Effector CD8-positive, alpha-beta T cell (primary cell): ENCODE measurements at places on chromosomes 11 and 22.

GRCh38 chr11:39288011-39288410 is 2171.4 kb downstream of the LRRC4C start:
- no peak for DNase-seq

- DNase-seq = no peak
Observed at GRCh38 chr11:13926981-13927380, 35.5 kb upstream of the SPON1 start.

DNA sequence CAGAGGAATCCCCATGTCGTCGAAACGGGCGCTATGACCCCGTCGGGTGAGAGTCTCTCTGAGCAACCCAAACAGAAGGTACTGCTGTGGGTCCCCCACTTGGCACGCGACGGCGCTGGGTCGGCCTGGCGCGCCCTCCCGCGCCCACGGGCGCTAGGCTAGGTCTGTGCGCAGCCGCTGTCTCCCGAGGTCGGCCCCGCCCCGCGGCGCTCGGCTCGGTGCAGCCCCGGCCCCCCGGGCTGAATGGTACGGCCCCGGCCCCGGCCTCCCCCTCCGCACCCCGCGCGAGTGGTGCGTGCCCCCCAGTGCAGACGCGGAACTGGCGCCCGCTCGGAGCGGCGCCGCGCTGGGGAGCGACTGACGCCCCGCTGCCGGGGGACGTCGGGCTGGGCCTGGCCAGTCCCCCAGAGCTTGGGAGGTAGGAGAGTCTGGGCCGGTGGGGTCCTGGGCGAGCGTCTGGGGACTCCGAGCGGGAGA is at the start of gene MADD:
Gene MADD, plus strand, starts transcription at position 305 of the 477 bp plus-strand sequence.
- DNase-seq = peak; percentile 83

DNA sequence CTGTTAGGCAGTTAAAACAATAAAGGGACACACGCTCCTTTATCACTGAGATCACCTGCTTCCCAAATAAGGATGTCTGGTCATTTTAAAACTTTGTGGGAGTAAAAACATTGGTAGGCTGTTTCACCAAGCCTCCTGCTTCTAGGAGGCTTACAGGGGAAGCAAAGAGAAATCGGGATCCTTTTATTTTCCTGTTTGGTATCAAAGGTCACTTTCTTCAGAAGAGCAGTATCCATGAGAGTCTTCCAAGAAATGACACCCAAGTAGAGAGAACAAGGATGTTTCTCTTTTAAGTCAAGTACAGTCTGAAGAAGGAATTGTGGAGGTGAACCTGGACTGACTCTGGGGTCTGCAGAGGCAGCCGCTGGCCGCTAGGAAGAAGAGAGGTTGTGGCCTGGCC is 36.9 kb upstream of the BID start:
- no peak for DNase-seq

DNA sequence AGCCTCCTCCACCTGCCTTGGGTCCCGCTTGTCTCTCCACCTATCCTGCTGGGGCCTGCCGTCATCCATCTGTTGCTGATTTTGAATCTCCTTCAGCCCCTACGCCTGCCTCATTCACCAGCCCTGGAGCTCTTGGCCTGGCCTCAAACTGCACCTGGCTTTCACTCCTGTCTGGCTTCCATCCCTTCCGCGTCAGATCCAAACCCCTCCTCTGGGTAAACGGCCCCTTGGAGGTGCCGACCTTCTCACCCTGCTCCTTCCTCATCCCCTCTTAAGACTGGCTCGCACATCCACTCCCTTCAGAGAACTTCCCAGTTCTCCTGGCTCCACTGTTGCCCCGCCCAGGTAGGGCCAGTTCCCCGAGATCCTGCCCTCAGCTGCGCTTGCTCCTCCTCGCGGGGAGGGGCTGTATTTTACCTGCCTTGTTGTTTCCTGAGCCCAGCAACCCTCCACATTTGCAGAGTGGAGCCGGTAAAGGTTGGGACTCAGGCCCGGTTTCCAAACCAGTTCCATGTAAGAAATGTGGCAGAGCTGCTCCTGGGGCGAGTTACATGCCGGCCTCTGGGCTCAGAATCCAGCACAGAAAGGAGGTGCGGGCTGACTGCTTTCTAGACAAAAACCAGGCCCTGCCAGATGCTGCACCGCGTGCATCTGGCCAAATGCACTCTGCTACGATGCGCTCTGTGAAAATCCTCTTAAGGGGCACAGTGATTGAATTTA is 13.9 kb upstream of the SHANK2 start:
- DNase-seq = no peak

GRCh38 chr11:60307507-60308195 is 19.4 kb upstream of the MS4A6E start:
- no peak for DNase-seq

DNA sequence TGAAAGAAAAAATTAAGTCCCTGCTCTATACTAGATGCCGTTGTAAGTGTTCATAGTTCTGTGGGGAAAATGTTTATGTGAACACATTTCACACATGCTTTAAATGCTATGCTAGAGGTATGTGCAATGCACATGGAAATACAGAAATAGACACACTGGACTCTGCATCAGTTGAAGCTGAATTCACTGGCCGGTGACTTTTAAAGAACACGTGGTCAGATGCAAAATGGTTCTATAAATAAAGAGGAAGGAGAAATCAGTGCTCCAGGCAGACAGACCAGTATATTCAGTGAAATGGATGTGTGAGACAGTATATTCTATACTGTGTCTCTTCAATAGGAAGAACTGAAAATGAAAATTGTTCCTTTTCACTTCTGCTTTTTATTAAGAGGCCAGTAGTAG is 29.9 kb downstream of the TRPC6 start:
- DNase-seq = no peak

DNA sequence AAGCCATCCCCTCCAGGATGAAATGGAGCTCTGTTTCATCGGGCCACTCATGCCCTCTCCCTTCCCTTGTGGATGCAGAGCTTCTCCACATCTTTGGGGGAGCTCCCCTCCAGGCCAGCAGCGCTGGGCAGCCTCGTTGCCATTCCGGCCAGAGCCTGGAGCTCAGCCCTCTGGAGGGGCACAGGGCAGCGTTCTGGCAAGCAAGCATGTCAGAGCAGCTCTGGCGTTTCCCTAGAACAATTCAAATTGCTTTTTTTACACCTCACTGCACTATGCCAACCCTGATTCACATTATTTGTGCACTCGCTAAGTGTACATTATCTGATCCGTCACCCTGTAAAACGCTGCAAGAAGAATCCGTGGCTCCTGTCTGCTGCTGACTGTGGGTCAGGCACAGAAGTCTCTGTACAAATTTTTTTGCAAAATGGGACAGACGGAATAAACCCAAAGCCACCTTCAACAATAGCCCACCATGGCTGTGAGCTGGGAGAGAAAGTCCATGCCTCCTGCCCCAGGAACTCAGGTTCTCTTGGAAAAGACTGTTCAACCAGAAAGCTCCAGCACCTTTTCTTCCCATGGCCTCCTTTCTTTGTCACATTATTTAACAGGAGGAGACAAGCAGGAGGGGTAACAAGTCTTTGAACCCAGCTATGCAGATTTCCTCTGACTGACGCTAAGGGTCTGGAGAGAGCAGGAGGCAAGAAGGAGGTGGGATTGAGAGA is 139.5 kb upstream of the CADM1 start:
- no peak for DNase-seq

GRCh38 chr22:37175414-37176281 is 12.4 kb downstream of the C1QTNF6 start:
- no peak for DNase-seq

DNA sequence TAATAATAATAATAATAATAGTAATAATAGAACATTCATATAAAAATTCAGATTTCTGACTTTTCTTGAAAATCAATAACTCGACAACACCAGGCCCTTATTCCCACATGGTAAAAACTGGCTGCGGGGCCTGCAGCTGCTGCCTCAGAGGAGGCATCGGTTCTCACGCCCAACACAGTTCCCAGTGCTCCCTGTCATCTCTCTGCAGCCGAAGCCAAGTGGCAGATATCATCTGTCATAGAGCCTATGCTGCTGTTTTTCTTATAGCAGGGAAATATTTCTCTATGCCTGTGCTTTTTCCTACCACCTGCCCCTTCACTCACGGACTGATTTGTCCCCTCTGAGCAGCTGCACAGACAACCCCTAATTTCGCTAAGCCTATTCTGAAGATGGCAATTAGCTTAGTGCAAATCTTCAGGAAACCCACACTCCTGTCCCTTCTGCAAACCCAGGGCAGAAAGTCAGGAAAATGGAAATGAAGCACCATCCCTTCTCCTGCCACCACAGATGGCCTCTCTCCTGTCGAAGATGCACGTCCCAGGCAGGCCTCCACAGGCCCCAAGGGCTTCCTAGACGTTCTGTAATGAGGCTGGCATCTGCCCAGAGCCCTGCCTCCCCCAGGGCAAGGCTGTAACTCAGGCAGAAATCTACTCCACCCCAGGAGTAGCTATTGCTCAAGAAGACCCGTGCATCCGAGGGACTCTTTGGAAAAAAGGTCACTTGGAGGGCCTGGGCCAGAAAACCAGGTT is 66.7 kb downstream of the SYN3 start:
- no peak for DNase-seq

- no peak for DNase-seq
Observed at GRCh38 chr11:14520747-14521151, 563 bp upstream of the PSMA1 start.

- DNase-seq = no peak
Observed at GRCh38 chr22:48757581-48757980, 1070.1 kb downstream of the BRD1 start.

- DNase-seq = peak; percentile 59
Observed at GRCh38 chr11:63888170-63889086, 28.5 kb downstream of the RCOR2 start.

- DNase-seq = no peak
Observed at GRCh38 chr11:126821827-126822226, 178.7 kb downstream of the KIRREL3 start.

DNA sequence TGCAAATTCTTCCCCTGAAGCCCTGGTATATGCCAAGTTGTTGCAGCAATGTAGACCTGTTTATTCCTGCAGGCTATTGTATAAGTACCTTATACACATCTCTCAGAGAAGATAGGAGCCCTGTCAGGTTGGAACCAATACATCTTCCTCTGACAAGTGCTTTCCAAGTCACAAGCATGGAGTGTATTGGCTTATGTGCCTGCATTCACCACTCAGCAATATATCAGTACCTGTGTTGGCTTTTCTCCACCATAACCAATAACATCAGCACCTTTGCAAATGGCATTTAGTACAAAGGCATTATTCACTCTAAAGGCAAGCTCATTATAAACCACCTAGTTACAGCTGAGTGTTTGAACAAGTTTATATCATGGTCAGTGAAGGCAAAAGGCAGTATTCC is 611.7 kb upstream of the CNTN5 start:
- no peak for DNase-seq

DNA sequence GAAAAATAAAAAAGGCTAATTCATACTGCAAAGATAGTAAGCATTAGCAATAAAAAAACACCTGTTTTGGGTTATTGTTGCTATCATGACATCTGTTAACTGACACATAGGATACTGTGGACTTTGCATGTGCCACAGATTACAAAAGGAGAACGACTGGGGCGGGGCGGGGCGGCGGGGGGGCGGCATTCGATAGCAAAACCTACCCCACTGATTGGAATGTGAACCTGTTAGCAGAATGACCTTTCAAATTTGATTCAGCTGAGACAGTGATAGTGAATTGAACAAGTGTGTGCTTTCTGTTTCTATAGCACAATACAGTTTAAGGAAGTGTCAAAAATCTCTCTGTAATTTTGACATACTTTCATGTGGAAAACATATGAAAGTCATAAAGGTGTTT is 14.9 kb downstream of the MMP20 start:
- DNase-seq = no peak

GRCh38 chr11:44606472-44606871 is 41.0 kb downstream of the CD82 start:
- no peak for DNase-seq

DNA sequence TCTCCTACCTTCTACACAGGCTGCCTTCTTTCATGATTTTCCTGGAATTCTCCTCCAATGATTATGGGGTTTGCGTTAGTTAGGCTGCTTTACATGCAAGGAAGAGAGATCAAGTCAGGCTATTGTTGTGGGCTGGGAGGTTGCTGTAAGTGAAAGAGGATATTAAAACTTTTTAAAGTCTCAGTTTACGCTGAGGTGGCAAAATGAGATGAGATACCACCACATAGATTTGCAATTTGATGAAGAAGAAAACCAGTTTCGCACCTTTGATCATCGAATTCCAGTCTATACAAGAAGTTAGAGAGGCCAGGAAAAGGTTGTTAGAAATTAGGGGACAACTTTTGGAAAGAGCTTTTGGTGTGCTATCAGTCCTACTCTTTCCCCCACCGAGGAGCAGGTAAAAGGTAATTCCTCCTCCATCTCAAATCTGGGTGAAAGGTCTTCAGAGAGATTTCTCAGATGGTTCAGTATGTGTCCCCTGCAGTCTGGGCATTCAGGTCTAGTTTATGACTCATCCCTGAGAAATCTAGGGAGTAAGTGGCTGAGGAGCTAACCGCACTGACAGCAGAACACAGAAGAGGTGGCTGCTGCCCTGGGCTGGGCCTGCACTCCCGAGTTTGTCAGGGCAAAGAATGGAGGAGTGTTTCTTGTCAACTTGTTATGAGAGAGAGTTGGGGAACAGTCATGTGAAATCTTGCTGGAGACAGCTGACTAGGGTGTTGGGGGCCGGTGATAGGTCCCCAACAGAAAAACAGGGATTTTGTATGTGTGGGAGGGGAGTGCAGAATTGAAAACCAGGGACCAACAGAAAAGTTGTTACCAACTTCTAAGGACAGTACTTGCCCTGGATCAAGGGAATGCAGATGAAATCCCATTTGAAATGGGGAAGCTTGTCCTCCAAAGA is 34.7 kb downstream of the CCDC83 start:
- no peak for DNase-seq

DNA sequence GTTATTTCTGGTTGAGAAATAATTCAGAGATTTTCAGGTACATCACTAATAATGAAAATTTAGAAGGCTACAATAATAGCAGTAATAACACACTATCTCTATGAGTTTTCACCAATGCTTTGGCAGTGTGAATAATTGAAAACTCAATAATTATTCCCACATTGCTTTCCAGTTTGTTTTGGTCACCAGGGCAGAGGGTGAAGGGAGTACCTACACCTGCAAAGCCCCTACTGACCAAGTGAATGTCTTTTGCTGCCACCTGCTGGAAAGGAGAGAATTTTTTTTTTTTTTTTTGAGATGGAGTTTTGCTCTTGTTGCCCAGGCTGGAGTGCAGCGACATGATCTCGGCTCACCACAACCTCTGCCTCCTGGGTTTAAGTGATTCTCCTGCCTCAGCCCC is 3.2 kb downstream of the NELL1 start:
- DNase-seq = no peak

DNA sequence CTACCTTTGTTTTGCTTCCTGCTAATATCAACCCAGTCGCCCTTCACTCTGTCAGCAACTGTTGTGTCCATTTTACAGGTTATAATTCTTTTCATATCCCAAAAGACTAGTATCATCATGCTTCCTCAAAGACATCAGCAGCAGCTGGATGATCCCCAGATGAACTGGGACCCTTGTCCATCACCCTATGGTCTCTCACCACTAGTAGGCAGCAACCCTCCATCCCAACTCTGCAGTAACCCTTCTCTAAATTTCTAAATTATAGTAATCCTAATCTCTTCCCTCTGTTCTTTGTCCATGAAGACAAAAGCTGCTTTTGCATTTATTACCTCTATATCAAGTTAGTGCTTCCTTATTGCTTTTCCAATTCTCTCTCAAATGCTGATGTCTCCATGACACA is 1025.8 kb downstream of the FAM181B start:
- no peak for DNase-seq
